ENCODE measurements at places on chromosomes 12 and 14.

DNA sequence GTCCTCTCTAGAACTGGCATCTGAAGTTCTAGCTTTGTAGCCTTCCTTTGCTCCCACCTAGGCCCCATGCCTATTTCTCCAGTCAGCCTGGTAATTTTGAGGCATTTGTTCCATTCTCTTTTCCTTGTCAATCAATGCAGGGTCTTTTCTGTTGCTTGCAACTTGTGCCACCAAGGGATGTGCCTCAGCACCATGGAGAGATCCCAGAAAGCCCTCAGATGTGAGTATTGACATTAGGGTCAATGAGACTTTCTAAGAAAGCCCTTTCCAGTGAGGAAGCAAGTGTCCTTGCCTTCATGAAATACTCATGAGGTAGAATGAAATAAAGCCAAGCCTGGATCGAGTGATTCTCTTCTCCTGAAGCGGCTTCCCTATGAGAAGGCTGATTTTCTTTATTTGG lies 213.9 kb downstream of the SLC15A4 start:
- DNase-seq, result no peak

DNA sequence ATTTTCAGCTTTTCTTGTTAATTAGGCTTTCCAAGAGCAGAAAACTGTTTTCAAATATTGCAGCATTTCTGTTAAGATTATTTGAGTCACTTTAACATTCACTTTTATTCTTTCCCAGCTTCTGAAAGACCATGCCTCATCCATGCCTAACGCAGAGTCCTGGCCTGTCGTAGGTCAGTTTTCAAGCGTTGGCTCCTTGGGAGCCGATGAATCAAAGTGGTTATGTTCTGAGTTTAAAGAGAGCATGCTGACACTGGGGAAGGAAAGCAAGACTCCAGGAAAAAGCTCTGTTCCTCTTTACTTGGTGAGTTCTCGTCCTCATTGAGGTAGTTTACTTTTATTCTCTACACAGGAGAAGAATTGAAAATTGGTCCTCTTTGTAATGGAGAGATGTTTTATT lies 33.1 kb downstream of the TDP1 start:
- no peak for DNase-seq

GRCh38 chr12:122349078-122349477 lies 73.4 kb downstream of the CLIP1 start:
- DNase-seq, result no peak

DNA sequence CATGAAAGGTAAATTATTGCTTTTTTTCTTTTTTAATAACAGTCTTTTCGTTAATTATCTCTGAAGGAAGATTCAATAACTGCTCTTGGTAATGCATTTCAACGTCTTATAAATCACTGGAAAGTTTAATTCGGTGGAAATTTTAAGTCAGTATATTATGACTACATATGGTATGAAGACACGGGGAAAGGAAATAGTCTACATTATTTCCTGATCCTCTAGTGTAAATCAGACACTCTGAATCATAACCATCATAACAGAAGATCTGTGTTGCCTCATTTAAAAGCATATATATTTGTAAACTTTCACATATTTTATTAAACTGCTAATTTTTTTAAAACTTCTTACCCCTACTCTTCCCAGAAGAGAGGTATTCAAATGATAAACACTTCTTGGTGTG lies 53.7 kb downstream of the EFCAB11 start:
- DNase-seq, result no peak

GRCh38 chr12:52691841-52692150 lies 11.5 kb downstream of the KRT77 start:
- no peak for DNase-seq

Data from left renal pelvis (tissue), 4 donors.